Neural crest cell (in vitro differentiated cells): ENCODE measurements at places on chromosomes 12 and 14.
A peak's percentile ranks its signal among the peaks of the same experiment; 100 is the strongest.

DNA sequence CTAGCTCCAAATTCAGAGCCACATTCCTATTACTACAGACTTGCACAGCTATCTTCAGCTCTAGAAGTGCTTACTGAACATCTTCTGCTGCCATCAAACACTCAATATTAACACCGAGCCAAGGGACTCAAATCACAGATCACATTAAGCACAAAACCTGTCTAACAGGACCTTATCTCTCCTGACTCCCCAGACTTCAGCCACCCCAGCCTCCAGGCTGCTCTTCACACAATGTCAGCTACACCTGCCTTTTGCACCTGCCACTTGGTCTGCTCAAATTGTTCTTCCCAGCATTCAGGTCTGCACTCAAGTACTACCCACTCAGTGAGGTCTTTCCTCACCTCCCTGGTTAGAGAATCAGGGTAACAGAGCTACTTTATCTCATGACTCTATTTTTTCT is 57.1 kb downstream of the GALC start:
- no peak for DNase-seq

DNA sequence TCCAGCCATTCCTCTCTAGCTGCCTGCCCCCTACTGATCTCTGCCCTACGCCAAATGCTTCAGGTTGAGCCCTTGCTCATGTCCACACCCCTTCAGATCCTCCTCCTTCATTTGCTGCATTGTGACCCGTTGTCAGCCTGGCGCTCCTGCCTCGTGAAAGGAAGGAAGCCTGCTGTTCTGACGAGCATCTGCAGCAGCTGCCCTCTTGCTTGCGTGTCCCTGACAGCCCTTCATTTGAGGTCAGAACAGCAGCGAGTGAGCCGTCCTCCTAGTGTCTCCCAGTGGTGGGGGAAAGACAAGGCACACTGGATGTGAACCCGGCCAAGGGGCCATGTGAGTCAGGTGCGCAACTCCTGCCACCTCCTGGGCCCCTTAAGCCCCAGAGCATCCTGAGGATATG is 3.0 kb upstream of the PIANP start:
- no peak for DNase-seq

- no peak for DNase-seq
Observed at GRCh38 chr12:41234692-41235091, 46.6 kb downstream of the PDZRN4 start.

- no peak for DNase-seq
Observed at GRCh38 chr12:18345021-18345735, 83.9 kb downstream of the PIK3C2G start.

GRCh38 chr12:28611115-28611435 is 420.8 kb downstream of the CCDC91 start:
- DNase-seq = no peak

GRCh38 chr12:28497889-28498411 is 307.7 kb downstream of the CCDC91 start:
- no peak for DNase-seq

GRCh38 chr12:25187781-25188180 is 7.2 kb downstream of the DNAI7 start:
- no peak for DNase-seq

DNA sequence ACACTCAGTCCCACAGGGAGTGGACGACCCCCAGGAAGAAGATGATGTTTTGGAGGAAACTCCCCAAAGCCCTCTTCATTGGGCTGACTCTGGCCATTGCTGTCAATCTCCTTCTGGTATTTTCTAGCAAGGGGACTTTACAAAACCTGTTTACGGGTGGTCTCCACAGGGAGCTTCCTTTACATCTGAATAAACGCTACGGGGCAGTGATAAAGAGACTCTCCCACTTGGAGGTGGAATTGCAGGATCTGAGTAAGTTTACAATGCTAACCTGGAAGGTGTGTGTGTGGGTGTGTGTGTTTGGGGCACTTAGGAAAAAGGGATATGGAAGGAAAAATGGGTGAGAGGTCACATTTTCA is 416 bp downstream of the GALNT8 start:
- DNase-seq = no peak

DNA sequence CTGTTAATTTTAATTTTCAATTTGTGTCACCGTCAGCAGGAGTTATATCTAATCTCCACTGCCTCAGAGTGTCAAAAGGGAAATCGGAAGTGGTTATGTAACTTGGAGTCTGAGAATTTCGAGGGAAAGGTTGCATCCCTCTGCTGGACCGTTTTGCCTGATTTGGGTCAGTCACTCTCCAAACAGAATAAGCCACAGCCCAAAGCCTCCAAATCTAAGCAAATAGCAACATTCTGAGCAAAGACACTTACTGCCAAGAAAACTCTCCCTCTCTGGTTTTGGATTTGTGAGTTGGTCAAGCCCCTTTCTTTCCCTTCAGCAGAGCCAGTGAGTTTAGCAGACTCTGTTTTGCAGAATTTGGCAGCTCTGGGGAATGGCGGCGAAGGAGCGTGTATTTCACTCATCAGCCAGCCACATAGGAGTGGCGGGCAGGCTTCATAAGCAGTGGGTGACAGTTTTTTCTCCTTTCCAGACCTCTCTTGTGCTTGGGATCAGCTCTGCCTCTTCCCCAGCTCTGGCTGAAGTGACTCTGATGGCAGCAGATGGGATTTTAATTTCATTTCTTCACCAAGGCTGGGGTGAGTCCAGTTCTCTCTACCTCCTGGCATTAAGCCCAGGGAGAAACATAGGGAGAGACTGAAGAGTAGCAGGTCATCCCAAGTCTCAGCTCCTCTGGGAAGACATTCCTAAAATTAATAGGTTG is 218.7 kb upstream of the NOS1 start:
- DNase-seq = no peak

DNA sequence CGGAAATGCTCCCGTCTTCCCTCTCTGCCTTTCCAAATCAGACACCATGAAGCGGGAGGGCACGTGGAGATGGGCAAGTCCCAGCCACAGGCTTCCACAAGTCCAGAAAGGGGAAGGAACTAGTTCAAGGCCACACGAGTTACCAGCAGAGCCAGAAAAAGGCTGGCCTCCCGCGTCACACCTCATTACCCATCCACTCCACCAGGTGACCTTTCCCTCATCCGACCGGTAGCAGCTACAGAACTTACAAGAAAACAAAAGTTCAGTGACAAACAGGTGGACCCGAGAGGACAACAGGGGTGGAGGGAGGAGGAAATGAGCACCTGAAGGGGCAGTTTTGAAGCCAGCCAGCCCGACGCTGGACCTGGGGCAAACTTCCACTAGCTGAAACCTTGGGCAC is 46.9 kb downstream of the CHGA start:
- DNase-seq = no peak

GRCh38 chr12:26461776-26462175 is 266.4 kb downstream of the SSPN start:
- DNase-seq = no peak

- peak; percentile 56 for DNase-seq
Observed at GRCh38 chr12:48001505-48002413, 2.5 kb downstream of the COL2A1 start.

DNA sequence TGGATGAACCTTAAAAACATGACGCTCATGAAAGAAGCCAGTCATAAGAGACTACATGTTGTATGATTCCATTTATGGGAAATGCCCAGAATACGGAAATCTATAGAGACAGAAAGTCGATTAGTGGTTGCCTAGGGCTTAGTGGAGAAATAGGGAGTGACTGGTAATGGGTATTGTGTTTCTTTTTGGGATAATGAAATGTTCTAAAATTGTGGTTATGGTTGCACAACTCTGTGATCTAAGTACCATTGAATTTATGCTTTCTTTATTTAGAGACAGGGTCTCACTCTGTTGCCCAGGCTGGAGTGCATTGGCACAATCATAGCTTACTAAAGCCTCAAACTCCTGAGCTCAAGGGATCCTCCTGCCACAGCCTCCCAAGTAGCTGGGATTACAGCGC is 8.0 kb downstream of the RBMS2 start:
- DNase-seq = no peak

DNA sequence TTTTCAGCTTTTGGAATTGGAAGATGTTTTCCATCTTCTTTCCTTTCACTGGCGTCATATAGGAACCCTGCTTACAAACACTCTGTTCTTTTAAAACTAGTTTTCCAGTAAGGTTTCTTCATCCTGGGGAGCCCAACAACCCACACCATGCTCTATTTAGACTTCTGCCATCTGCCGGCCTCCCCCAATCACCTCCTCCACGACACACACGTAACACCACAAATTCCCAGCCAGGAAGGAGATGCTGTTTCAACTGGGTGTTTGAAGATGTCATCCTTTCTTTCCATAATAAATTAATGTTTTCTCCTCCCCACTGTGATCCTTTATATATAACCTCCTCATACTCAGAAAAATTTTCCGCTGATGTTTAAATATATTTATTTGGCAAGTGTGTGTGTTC is 231.4 kb upstream of the DDHD1 start:
- no peak for DNase-seq

DNA sequence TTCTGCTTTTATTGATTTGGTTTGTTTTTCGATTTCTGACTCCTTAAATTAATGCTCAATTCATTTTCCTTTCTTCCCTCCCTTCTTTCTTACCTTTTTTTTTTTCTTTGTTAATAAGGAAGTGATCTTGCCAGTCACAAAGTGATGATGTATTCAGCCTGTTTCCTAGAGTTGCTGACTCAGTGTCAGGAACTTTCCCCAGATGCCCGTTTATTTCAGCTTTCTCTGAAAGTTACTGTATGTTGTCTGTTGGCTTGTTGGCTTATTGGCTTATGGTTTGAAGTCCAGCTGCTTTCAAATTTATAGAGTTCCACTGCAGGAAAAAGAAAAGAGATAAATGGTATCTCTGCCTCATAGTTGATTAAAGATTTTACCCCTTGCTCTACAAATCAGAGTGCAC is 12.4 kb upstream of the SLC6A15 start:
- no peak for DNase-seq

DNA sequence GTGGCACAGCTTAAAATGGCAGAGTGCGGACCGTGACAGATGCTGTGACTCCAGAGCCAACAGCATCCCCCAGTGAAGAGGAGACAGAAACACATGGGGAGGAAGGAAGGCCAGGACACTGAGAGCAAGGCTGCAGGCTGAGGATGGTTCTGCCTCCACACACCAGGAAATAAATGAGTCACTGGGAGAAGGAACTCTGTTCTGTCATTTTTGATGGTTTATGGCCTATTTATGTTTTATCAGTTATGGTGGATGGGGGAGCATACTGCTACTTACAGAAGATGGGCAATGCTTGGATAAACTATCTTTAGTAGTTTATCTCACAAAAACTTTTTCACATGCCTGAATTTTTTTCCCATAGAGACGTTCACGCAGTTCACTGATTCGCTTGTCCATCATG is 33.8 kb downstream of the ZFYVE21 start:
- no peak for DNase-seq

- DNase-seq = no peak
Observed at GRCh38 chr12:94269316-94269999, 121.1 kb downstream of the PLXNC1 start.

DNA sequence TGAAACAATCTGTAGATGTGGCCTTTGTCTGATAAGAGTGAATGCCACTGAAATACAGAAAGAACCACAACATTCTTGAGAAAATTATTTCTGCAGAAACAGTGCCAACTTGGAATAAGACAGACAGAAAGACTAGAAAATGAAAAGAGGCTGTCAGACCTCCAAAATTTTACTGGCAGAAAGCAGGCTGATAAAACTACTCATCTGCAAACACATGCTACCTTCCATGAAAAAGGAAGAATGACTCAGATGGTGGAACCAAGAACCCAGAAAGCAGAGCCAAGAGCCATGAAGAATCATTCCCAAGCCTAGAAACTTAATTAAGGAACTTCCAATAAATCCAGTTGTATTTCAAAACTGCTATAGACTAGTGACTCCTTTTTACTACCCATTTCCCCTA is 31.9 kb upstream of the OSBPL8 start:
- no peak for DNase-seq

- no peak for DNase-seq
Observed at GRCh38 chr12:94074216-94074979, 74.0 kb upstream of the PLXNC1 start.

- DNase-seq = no peak
Observed at GRCh38 chr14:64778104-64778754, 74.0 kb downstream of the PLEKHG3 start.

DNA sequence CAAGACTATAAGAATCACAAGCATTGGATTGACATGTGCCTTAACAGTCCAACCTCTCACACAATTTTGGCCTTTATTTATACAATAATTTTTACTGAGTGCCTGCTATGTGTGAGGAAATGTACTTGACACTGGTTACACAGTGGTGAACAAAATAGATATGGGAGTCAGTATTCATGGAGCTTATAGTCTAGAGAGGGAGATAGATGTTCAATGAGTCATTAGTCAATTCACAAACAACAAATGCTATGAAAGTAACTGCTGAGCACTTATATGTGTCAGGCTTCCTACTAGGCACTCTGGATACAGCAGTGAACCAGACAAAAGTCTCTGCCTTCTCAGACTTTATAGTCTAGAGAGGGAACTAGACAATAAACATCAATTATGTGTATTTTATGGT is 3.7 kb downstream of the CFAP54 start:
- no peak for DNase-seq

- no peak for DNase-seq
Observed at GRCh38 chr14:54562334-54562733, 4.6 kb upstream of the SAMD4A start.

DNA sequence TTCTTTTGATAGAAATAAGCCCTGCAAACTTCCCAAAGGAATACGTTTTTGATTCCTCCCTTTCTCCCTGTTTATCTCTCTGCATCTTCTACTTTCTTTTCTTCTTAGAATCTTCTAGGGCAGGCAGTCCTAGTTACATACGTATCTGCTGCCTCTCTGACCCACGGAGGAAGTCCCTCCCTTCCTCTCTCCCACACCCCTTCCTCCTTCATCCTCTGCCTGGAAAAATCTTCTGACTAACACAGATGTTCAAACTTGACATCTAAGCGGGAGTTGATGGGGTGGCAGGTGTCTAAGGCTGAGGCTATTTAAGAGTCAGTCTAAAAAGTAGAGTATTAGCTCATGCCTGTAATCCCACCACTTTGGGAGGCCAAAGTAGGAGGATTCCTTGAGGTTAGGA is 88.6 kb downstream of the MAP1LC3B2 start:
- no peak for DNase-seq

GRCh38 chr14:97572583-97573458 is 775.6 kb downstream of the VRK1 start:
- DNase-seq = no peak

- DNase-seq = no peak
Observed at GRCh38 chr12:14187966-14188365, 177.5 kb upstream of the ATF7IP start.

DNA sequence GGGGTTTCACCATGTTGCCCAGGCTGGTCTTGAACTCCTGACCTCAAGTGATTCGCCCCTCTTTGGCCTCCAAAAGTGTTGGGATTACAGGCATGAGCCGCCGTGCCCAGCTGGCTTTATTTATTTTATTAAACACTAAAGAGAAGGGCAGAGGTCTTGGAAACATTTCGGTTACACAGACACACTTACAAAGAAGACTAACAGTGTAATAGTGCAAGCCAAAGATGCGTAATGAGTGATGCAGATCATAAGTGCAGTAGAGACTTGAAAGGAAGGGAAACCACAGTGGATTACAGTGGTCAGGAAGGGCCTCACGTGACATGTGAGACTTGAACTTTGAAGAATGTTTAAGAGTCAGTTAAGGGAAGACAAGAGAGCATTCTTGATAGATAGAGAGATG is 33.9 kb upstream of the CDK17 start:
- no peak for DNase-seq

GRCh38 chr12:93440043-93440835 is 1.5 kb downstream of the UBE2N start:
- DNase-seq = no peak

GRCh38 chr12:115437061-115437567 is 753.1 kb upstream of the TBX3 start:
- no peak for DNase-seq

- DNase-seq = no peak
Observed at GRCh38 chr14:103366741-103367140, 18.5 kb upstream of the MARK3 start.
